ENCODE measurements at places on chromosomes 11 and 22.

- DNase-seq, result no peak
Observed at GRCh38 chr11:93053864-93054263, 84.4 kb downstream of the MTNR1B start.

DNA sequence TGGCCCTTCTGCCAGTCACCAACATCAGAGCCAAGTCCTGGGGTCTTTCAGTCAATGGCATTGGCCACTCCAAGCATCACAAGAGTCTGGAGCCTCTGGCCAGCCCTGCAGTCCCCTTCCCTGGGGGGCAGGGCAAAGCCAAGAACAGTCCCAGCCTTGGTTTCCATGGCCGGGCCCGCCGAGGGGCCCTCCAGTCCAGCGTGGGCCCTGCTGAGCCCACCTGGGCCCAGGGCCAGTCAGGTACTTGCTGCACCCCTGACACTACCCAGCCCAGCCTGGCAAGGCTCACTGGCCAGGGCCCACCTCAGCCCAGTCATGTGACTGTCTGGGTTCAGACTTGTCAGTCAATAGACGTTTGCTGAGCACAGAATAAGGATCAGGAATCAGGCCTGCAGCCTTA, 10.8 kb downstream of the TMEM258 start:
- DNase-seq, result no peak

DNA sequence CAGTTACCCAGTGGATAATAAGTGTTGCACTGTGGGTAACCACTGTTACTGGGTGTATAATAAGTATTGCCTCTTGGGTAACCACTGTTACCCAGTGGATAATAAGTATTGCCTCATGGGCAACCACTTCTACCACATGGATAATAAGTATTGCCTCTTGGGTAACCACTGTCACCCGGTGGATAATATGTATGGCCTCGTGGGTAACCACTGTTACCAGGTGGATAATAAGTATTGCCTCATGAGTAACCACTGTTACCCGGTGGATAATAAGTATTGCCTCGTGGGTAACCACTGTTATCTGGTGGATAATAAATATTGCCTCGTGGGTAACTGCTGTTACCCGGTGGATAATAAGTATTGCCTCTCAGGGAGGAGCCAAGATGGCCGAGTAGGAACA, 29.7 kb upstream of the NXPE4 start:
- no peak for DNase-seq

GRCh38 chr11:26473216-26474194, 98.6 kb downstream of the MUC15 start:
- DNase-seq, result no peak

Measured in Ammon's horn (tissue), 1 donor.